T1000 (cell line): ENCODE measurements at places on chromosomes 7 and 10.
A peak's percentile ranks its signal among the peaks of the same experiment; 100 is the strongest.

DNA sequence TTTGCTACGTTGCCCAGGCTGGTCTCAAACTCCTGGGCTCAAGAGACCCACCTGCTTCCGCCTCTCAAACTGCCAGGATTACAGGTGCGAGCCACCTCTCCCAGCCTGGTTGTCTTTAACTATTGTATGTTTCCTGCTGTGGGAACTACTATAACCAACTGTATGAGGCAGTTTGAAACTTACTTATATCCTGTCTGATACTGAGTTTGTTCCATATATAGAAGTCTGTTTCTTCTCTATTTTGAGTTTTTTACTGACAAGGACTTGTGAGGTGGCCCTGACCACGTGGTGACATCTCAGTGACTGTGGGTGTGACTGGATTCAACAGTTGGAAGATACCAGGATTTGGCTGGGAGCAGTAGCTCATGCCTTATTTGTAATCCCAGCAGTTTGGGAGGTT lies 14.2 kb downstream of the FBH1 start:
- DNase-seq: no peak

GRCh38 chr10:132329565-132330485 lies 2.2 kb upstream of the LRRC27 start:
- DNase-seq: peak; percentile 25

DNA sequence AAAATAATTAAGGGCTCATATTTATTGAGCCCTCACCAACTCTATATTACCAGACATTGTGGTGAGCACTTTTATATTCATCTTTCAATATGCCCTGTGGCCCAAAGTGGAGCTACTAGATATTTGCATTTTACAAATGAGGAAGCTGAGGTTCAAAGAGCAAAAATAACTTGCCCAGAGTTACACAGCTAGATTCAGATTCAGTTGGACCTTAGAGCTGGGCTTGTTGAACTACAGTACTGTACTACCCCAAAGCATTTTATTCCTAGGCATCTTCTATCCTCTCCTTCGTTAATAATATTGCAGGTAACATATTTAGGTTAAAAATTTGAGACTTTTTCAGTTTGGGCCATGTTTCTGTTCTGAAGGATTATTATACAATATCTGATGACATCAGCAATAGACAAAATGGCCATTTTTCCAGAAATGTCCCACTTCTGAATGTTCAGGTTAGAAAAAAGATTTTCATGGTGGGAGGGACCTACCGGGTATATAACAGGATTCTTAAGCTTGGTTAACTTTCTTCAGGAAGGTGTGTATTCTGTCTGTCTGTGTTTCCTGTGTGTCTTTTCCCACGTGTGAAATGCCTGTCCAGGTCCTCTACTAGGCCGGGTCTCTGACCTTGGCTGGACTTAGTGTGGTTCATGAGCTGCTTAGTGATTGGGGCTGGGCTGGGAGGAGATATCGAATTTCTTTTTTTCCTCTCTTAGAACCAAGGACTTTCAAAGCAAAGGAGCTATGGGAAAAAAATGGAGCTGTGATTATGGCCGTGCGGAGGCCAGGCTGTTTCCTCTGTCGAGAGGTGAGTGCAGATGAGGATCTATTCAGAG lies 13.6 kb downstream of the PRXL2A start:
- no peak for DNase-seq

DNA sequence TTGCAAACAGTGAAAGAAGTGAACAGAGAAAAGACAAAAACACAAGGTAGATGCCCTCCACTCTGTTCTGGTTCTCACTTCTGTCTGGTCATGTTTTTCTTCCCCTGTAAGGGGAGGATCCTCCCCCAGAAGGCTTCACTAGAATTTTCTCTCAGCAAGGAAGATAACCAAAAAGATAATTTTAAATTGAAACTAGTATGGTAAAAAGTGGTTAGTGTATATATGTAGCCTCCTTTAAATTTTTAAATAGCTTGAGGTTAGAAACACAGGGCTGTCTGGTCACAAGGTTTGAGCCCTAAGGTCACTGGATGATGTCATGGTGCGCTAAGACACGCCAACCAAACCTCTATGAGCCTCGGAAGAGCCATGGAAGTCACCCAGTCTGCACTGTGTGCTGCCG lies 5.6 kb upstream of the PKD1L1 start:
- no peak for DNase-seq

- no peak for DNase-seq
These were observed 103.0 kb downstream of the COL26A1 start for GRCh38 chr7:101465576-101466196.
